Fibroblast of lung (primary cell): ENCODE measurements at places on chromosomes 11 and 22. TPM values are rescaled to one million over a fixed set of nuclear protein-coding genes. Genes with fewer than 3 reads are reported as not detected.

- DNase-seq: peak; percentile 31
Observed at GRCh38 chr22:49935561-49935960, 17.1 kb downstream of the CRELD2 start.

DNA sequence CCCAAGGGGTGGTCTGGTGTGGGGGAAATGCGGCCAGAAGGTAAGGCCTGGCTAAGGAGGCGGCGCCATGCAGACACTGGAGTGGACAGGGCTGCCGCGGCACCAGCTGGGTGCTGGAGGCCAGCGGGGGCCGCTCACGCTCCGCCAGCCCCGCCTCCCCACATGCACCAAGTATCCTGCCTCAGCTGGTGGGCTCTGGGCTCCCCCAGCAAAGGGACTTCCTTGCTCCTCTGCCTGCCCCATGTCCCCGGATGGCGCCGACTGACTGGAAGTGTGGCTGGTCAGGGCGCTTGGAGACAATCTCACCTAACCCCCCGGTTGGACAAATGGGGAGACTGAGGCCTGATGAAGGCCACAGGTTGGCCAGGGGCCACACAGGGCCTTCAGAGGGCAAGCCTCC, 7.6 kb upstream of the CHADL start:
- no peak for DNase-seq

- no peak for DNase-seq
Observed at GRCh38 chr11:92894197-92894596, 75.3 kb upstream of the MTNR1B start.

GRCh38 chr11:11965192-11965591, 43.2 kb downstream of the DKK3 start:
- no peak for DNase-seq

Gene ST14
- total RNA-seq: under 0.01 TPM in 2 replicates

Gene FOLH1
- total RNA-seq: 0.51 and 1.2 TPM in 2 replicates

Gene CCDC89
- 2.8 and 4.1 TPM in 2 replicates for total RNA-seq

- no peak for DNase-seq
Observed at GRCh38 chr11:83011333-83012167, 60.1 kb downstream of the RAB30 start.

GRCh38 chr11:72398058-72398758, 36.1 kb downstream of the CLPB start:
- no peak for DNase-seq

DNA sequence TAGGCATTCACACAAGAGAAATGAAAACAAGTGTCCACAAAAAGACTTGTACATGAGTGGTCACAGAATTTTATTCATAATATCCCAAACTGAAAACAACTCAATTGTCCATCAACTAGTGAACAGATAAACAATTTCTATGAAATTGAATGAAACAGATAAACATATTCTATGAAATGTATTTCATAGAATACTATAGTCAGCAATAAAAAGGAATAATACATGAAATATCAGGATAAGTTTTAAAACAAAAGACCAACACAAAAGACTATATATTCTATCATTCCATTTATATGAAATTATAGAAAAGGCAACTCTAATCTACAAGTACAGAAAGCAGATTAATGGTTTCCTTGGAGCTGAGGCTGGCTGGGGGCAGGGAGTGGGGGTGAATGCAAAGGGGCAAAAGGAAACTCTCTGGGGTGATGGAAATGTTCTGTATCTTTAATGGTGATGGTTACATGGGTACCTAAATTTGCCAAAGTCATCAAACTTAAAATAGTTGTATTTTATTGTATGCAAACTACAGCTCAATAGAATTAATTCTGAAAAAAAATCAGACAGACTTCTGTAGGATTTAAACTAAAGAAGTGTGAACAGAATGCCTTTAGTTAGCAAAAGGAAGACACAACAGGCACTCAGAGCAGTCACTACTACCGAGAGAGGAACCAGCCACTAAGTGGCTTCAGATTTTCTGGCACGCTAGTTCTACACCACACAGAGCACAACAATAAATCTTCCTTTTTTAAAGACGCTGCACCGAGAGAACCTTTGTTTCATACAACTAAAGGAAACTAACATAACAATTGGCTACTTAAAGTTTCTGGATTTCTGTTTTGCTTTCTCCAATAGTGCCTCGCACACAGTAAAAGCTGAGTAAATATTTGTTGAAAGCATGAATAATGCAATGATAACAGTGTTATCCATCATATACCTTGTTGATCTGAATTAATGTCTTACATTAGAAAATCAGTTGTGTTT, 15.4 kb downstream of the CCDC34 start:
- DNase-seq: no peak

DNA sequence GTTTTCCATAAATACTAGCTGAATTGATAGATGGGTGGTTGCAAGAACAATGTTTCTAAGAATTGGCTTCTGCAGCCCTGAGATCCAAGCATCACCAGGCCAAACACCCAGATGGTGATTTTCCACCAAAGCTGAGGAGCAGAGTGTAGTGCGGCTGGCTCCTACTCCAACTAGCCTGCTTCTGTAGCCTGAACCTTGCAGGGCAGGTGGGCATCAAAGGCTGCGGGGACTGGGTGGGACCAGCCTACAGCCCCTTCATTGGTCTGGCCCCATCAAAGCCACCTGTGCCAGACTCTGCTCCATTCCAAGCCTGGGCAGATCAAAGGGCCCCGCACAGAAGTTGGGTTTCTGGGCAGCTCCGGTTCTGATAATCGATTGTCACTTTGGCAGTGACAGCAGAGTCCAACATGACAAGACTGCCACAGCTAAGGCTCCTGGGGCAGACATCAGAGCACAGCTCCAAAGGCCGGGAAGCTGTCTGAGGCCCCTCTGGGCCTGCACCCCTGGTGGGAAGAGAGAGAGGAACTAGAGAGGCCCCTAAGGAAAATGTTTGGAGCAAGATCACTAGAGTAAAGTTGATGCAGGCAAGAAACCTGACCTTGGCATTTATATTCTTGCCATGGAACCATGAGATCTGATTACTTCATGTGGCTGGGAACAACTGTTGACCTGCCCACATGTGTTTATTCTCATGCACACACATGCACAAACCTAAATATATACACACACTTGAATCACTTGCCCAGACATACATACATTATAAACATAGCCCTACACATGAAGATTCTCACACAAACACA, 582.9 kb downstream of the INSC start:
- no peak for DNase-seq

DNA sequence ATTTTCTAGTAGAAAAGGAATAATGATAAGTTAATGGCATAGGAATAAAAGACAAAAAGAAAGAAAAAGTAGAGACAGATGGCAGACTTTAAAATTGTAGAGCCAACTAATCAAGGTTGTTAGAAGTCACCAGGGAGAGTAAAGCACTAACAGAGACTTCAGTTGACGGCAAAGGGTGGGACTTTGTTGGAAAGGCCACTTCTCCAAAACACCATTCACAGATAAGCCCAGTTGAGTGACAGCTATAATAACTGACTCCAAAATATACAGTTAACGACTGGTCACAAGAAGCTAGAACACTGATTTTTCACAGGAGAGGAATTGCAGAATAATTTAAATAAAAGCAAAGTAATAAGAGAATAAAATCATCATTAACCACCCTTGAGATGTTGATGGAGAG, 16.0 kb upstream of the SOX6 start:
- no peak for DNase-seq

Gene SLC43A1
- total RNA-seq: 19.8 and 20.8 TPM in 2 replicates

Gene OR8G1
- total RNA-seq: not detected in 2 replicates

- peak; percentile 36 for DNase-seq
Observed at GRCh38 chr11:79150966-79151365, 289.9 kb downstream of the TENM4 start.

Gene CARD18
- not detected in 2 replicates for total RNA-seq

- DNase-seq: peak; percentile 30
Observed at GRCh38 chr22:27097506-27097905, 440.1 kb downstream of the MIAT start.

DNA sequence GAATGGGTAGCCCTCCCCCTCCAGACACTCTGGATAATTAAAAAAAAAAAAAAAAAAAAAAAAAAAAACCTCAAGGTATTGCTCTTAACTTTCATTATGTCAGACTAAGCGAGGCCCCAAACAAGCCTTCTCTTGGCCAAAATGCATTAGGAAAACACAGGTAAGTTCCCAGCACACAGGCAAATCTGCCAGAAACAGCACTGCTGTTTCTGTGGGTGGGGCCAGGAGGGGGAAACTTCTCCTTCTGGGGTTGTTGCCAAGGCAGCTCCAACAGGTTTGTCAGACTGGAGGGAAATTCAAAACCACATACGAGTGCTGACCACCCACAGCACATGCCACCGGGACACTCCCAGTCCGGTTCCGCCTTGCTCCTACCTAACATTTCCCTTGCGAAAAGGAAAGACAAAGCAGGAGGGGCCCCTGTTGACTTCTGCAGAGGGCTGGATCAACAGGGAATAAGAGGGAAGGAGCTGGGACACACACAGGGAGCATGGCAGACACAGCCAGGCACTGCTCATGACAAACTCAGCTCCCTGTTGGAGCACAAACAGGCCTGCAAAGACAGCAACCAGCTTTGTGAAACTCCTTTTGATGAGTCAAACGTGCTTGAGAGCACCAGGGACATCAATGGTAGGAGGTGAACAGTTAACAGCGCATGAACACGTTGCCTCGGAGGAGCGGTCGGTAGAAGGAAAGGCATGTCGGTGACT, 55.0 kb downstream of the MYH9 start:
- DNase-seq: no peak

DNA sequence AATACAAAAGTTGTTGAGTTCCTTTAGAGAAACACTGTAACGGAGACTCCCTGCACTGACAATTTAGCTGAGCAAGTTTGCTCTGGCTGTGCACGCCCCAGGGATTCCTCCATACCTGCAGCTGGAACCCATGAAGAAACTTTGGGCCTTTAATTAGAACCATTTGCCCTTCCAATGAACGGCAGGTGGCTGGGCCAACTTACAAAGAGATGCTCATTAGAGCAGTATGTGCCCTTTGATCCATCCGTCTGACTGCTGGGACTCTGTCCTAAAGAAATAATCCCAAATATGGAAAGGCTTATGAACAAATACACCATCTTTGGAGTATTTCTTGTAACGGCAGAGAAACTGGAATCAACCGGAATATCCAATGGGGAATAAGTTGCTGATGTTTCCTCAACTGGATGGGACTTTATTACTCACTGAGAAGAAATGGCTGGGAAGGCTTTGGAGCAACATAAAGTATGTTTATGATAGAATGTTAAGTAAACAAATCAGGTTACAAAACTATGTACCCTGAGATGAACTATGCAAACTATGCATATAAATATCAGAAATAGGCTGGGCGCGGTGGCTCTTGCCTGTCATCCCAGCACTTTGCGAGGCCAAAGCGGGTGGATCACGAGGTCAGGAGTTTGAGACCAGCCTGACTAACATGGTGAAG, 24.4 kb upstream of the FBLN1 start:
- peak; percentile 97 for DNase-seq

DNA sequence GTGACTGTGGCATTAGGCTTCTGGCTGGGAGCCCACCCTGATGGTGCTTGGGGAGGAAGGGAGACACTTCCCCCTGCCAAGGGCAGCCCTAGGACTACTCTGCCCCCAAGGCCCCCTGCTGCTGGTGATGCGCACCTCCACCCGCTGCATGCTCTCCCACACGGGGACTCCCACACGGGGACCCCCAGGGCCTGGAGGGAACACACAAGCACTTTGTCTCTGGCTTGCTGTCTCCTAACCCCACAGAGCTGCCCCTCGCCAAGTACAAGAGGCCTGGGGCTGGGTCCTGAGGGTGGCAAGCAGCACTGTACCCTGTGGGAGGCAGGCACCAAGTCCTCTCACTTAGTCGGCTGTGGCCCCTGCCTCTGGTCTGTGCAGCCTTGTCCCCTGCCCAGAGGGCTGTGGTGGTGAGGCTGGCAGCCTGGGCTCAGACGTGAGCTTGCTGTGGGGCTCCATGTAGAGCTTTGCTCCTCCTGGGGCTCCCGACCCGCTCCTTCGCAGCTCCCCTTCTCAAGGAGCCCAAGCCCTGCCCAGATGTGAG, 7.9 kb downstream of the LRRC75B start:
- no peak for DNase-seq

Gene EFCAB6
- total RNA-seq: 1.5 and 2.3 TPM in 2 replicates

DNA sequence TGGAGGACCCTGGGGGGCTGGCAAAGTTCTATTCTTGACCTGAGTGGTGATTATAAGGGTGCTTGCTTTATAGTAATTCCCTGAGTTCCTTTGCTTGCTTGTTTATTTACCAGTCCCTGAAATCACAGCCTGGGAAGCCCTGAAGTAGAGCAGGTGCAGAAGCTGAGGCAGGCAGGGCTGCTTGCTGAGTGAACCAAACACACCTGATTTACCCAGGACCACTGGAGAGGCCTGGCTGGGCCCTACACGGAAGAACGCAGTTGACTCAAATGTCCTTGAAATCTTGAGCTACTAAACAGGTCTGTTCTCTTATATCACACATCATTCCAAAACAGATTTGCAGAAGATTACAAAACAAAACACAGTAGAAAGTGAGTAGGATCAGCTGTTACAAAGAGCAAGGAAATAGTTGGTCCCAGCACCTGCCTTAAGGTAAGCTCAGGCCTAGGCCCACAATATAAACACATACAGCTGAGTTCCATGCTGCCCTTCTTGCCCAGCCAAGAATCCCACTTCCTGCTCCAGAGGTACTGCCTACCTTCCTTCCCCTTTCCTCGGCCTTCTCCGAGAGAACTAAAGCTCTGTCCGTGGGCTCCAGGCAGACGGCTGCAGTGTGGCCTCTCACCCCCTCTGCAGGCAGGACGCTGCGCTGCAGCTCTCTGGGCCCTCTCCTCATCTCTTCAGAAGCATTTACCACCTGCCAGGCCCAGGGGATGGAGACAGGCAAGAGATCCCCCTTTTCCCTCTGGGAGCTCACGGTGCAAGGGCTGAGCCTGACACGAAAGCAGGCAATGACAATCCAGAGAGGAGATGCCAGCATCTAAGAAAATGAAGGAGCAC, 46.1 kb upstream of the SCUBE2 start:
- DNase-seq: peak; percentile 69

DNA sequence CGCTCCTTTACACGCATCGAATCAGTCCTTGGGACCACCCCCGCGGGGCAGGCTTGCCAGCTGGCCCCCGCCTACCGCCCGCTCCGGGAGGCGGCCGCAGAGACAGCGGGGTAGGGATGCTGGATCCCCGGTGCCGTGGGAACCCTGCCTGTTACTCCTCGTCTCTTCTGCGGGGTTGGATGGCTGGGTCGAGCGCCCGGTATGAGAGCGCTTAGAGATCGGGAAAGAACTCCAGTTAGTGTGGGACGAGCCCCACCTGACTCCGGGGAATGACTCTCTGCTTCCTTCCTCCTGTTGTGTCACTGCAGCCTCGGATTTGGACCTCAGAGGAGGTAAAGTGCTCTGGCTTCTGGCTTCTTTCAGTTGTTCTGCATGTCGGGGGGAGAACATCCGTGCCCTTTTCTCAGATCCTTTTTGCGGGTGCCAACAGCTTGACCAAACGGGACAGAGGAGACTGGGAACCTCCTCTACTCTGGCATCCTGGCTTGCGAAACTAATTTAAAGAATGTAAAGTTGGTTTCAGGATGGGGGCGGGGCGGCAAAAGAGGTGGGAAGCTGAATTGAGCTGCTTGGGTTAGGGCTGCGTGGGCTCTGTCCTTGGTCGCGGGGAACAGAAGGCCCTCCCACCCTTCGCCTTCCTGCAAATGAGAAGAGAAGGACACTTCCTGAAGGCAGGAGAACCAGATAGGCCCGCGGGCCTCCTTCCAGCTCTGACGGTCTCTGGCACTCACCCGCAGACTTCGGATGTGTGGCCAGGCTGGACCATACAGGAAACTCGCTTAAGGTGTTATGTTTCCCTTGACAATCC, 938 bp downstream of the LAYN start:
- peak; percentile 51 for DNase-seq
